ENCODE measurements at places on chromosomes 13 and 19.
A peak's percentile ranks its signal among the peaks of the same experiment; 100 is the strongest.

GRCh38 chr13:99758460-99759162 is 213.0 kb downstream of the ZIC5 start:
- DNase-seq, result no peak

DNA sequence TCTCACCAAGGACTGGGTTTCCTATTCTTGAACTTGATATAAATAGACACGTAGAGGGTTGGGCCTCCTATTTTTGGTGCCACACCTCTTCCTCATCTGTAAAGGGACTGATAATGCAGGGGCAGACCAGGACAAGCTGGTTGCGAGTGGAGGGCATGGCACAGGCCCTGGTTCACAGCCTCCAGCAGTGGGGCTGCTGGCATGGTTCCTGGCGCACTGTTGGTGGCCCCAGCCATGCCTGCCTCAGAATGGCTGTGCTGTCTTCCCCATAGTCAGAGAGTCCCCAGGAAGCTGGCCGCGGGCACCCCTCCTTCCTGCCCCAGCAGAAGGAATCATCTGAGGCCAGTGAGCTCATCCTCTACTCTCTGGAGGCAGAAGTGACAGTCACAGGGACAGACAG is 10.5 kb upstream of the OVOL3 start:
- DNase-seq, result no peak

GRCh38 chr19:35317464-35318043 is 11.4 kb upstream of the CD22 start:
- no peak for DNase-seq

DNA sequence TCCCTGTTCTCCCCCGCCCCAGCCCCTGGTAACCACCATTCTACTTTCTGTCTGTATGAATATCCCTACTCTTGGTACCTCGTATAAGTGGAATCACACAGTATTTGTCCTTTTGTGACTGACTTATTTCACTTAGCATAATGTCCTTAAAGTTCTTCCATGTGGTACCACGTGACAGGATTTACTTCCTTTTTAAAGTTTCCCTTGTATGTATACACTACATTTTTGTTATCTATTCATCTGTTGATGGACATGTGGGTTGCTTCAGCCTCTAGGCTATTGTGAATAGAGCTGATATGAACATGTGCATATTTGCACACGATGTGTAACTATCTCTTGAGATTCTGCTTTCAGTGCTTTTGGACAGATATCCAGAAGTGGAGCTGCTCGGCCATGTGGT is 59.6 kb upstream of the GJB6 start:
- DNase-seq, result no peak

DNA sequence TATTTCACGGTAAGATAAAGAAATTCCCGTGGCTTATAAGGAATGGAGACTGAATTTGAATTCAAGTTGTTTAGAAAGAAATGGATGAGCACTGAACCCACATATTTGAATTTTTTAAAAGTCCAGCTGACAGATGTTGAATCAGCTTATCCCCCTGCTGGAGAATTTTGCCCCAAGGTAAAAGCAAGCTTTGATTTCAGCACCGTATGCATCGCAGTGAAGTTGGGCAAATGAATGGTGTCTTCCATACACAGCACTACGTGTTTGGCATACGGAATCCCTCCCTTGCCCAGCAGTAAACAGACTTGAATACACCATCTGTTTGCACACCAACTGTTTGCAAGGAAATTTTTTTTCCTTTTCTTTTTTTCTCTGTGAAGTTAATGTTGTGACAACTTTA is 77.5 kb upstream of the PEG3 start:
- DNase-seq, result no peak

DNA sequence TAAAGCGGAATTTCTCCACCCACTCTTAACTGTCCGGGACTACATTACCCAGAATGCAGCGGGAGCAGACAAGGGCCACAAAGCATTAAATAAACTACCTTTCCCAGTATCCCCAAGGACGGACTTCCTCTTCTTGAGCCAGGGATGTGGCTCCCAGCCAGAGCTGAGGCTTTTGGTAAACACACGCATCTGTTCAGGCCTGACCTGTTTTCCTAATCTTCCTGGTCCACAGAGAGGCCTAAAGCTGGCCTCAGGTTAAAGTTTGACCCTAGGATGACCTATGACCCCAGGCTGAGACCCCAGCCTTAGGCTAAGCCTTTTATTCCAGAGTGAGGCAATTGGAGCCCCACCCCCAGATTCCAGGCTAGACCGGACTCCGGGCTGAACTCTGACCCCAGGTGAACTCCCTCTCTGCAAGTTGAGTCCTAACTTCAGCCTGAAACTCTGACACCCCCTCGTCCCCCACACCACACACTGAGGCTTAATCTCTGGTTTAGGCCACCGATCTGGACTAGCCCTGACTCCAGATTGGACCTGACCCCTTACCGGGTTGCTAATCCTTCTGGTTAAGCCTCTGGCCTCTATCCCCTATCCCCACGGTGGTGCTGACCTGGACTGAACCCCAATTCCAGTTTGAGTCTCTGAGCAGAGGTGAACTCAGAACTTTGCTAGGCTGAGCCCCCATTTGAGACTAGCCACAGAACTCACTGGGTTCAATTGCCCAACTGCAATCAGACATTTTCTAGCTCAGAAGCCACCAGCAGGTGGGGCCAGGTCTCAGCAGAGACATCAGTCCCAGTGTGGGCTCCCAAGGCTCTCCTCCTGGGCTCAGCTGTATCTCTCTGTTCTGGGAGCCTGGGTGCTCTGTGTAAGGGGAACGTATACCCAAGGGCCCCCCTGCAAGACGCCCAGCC is 750 bp upstream of the GPR108 start:
- peak; percentile 86 for DNase-seq

DNA sequence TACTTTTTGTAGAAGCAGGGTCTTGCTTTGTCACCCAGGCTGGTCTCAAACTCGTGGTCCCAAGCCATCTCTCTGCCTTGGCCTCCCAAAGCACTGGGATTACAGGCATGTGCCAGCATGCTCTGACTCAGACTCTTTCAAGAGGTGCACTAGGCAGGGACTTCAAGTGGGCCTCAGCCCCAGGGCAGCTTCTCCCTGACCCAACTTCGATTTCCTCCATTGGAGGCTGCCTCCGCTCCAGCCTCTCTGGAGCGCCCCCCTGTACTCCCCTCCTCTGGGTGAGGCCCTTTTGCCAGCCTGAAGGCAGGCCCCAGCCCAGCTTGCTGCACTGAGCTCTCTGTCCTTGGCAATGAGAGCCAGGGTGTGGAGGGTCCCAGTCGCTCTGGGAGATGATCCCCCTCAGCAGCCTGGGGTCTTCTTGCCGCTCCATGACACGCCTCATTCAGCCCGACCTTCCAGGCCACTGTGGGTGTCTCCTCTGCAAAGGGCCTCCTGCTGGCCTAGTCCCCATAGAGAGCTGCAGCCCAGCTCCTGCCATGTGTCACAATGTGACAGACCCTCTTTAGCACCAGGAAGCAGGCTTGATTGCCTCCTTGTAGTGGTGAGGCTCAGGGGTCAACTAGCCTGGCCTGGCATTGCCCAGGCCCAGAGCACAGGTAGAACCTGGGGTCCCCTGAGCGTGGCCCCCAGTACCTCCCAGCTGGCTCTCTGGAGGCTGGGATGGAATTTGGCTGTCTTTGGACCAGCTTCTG is 16.4 kb downstream of the CARM1 start:
- DNase-seq, result peak; percentile 31

- DNase-seq, result no peak
Observed at GRCh38 chr13:61531383-61532065, 115.9 kb upstream of the PCDH20 start.

Data from H9 (cell line).